RPMI7951 (cell line): ENCODE measurements at places on chromosomes 6 and 20.

DNA sequence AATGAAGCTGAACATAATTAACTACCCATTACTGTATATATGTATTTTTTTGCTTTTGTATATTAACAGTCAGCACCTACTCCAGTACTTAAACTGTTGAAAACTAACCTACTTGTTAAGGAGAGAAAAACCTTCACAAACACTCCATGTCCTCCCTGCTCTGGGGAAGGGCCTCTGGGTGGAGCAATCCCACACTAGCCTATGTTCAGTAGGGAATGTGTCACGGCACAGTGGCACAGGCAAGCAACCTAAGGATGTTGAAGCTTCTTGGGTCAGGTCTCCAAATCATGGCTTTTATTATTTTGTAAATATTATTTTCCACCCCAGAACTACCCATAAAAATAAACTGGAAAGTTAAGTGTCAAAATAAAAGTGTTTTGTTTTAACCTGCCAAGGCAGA is 5.3 kb downstream of the MAN1A1 start:
- no peak for DNase-seq

DNA sequence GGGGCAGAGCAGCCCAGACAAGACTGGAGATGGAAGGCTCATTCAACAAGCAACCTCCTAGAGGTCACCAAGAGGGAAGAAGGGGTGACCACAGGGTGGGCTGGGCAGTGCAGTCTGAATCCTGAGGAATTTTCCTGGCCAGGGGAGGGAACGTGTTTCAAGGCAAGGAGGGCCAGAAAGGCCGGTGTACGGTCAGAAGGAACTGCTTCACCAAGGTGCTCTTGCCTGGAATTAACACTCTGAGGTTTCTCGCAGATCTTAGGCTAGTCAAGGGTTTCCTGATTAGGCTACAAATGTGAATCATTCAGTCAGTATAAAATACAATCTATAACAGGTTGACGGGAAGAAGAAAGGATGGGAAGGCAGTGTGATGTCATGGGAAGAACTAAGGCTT is 199.3 kb downstream of the LRFN2 start:
- no peak for DNase-seq

DNA sequence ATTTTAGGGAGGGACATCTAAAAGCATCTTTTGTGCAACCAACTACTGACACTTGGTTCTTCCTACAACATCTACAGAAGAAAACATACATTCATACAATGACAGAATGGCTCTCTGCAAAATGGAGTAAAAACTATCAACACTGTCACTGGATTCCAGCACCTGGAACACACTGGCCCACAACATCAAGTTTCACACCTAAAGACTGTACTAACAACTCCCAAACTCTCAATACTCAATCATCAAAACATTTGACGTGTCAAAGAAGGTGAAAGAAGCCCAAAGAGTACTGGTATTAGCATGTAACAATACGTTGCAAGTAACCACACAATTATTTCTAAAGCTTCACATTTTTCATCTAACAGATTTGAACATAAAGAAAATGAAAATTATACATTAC is 2.1 kb downstream of the CPNE1 start:
- DNase-seq = no peak

- DNase-seq = no peak
Observed at GRCh38 chr20:30168800-30169138, 1088.7 kb upstream of the DEFB115 start.

DNA sequence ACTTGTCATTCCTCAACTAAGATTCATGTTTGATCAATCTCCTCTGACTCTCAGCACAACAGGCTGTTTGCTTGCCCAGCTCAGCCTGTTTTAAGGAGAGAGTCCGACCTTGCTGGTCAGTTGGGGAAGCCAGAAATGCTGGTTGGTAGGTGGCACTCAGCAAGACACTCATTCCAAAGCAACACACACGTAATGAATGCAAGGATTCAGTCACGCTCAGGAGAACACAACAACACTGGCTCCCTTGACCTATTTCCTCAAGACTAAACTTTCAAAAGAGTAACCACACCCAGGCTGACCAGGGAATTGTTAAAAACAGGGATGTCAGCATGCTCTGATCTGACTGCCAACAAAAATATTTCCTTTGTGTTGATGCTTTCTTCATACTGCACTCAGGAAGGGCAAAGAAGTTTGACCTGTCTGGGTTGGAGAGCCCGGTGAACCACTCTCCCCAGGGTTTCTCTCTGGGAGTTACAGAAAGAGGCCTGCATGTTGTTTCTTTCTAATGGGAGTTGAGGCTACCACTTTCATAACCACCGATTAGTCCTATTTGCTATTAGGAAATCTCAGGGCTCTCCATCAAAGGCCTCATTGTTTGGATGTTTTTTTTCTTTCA is 25.6 kb upstream of the PREP start:
- peak; percentile 75 for DNase-seq

DNA sequence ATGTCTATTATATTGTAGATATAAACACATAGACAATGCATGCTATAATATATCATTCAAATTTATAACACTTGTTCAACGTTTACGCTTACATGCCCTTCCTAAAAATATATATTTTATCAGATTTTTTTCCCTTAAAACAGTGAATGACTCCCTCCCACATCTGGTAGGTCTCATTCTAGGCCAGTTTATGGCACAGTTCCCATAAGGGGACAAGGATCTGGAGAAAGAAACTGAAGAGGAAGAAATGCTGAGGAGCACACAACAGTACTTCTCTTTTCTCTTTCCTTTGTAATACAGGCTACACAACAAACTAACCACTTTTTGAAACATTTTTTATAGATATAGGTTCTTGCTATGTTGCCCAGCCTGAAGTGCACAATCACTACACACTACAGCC is 48.6 kb upstream of the RCAN2 start:
- no peak for DNase-seq

DNA sequence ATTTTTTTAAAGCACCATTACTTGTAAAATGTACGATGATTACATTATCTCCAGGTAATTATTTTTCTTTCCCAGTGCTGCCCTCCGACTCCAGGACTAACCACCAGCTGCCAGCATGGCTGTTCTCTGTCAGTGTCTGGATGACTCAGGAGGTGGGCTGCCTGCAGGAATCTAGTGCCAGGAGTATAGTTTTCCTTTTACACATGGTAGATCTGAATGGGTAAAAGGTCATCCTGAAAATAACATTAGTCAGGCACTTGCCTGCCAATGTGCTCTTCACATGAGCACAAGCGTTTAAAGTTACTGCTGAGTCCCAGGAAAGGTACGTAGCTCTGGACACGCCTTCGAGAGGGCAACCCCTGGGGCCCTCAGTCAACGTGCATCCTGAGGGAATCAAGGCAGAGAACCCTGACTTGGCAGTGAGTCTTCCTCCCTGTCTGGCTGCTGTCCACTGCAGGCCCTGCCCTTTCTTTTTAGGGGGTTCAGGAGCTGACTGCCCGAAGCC is 2.4 kb downstream of the DYNLT1 start:
- DNase-seq = peak; percentile 96

GRCh38 chr6:164258421-164258820 is 843.9 kb downstream of the QKI start:
- DNase-seq = no peak

- DNase-seq = peak; percentile 45
Observed at GRCh38 chr6:48834706-48835105, 628.3 kb downstream of the MMUT start.

- DNase-seq = peak; percentile 99
Observed at GRCh38 chr6:136609873-136610706, 59.9 kb upstream of the MAP7 start.

GRCh38 chr20:63025534-63026331 is 19.0 kb upstream of the BHLHE23 start:
- DNase-seq = peak; percentile 49

DNA sequence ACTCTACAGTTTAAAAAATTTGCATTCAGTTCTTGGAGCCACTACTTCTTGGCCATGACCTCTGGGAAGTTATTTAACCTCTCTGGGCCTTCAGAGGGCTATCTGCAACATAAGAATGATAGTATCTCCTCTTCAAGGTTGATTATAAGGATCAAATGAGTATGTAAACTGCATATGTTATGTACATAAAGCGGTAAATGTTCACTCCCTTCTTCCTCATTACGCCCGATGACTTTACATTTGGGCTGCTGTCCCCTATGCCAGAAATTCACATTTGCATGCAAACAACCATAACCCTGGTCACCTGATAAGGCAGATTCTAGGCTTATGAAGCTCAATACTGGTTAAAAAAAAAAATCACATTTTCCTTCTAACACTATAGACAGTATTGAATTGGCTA is 50.4 kb downstream of the ALDH5A1 start:
- no peak for DNase-seq

- peak; percentile 43 for DNase-seq
Observed at GRCh38 chr6:169212436-169212835, 41.2 kb downstream of the THBS2 start.

DNA sequence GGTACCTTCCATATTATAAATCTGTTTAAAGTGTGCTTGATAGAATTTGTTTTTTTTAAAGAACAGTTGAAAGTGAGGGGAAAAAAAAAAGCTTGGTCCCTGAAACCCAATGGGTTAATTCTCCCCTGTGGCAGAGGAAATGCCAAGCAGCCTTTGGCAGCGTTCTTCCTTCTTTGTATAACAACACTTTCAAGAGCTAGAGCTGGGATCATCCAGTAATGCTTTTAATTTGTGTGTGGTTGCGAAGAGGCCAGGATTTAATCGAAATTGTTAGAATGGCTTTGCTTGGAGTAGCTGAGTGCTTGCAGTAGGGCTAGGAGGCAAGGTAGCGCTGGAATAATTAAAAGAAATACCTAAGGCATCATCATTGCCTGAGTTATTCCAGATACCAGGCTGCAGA is 692.0 kb downstream of the DHX35 start:
- no peak for DNase-seq

DNA sequence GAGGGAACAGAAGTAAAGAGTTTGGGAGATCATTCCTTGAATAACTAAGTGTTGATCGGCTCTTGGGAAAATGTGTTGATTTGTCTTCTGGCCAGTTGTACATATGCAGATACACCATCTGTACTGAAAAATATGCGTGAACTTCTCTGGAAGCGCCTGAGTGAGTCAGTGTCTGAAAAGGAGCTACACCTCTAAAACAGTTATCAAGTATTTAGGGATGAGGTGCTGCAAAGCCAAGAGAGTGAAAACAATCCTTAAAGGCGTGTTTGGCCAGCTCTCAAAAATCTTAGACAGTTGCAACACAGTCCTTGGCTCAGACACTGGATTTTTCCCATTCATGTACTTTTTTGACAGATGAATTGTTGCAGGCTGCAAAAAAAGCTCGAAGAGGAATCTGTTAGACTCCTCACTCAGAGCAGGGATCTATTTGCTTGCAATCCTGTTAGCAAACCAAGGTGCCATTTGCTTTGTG is 61.3 kb downstream of the BMP6 start:
- DNase-seq = no peak

- peak; percentile 4 for DNase-seq
Observed at GRCh38 chr6:135481783-135482369, 15.7 kb downstream of the AHI1 start.

DNA sequence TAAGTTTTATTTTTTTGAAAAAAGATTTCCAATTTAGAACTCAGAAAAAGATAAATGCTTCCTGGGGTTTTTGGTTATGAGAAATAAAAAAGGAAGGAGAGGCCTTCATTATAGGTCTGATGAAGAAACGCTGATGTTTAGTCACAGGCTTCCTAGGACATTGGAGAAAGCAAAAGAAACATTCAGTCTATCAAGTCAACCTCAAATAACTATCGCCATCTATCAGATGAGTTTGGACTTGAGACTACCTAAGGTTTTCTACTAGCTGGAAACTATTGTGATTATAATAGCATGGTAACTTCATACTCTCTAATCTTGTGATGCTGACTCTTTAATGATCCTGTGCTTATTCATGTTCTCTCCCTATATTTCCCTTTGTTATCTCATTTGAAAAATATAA is 171.3 kb downstream of the TPBG start:
- DNase-seq = peak; percentile 26

- no peak for DNase-seq
Observed at GRCh38 chr20:58593880-58594638, 57.0 kb upstream of the STX16 start.

GRCh38 chr6:72913797-72914196 is 291.9 kb downstream of the KCNQ5 start:
- no peak for DNase-seq

DNA sequence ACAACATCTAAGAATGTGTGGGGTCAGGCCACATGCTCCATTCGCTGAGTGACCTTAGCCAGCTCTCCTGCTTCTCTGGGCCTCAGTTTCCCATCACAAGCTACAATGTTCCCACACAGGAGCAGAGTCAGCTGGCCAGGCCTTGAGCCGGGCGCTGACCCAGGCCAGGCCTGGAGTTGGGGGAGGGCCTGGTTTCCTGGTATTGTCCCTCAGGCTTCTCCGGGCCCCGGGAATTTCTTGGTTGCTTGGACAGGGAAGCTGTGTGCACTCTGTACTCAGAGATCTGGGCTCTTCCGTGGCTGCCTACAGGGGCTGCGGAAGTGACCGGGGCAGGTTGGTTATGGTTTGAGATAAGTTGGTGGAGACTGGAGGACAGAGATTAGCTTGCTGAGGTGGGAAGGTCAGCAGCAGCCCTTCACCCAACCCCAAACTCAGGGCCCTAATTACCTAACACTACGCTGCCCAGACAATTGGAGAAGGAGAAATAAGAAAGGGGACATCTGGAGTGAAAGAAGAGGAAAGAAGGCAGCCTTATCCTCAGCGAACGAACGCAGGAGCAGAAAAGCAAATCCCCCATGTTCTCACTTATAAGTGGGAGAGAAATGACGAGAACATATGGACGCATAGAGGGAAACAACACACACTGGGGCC is 6.2 kb downstream of the TGM2 start:
- DNase-seq = no peak

DNA sequence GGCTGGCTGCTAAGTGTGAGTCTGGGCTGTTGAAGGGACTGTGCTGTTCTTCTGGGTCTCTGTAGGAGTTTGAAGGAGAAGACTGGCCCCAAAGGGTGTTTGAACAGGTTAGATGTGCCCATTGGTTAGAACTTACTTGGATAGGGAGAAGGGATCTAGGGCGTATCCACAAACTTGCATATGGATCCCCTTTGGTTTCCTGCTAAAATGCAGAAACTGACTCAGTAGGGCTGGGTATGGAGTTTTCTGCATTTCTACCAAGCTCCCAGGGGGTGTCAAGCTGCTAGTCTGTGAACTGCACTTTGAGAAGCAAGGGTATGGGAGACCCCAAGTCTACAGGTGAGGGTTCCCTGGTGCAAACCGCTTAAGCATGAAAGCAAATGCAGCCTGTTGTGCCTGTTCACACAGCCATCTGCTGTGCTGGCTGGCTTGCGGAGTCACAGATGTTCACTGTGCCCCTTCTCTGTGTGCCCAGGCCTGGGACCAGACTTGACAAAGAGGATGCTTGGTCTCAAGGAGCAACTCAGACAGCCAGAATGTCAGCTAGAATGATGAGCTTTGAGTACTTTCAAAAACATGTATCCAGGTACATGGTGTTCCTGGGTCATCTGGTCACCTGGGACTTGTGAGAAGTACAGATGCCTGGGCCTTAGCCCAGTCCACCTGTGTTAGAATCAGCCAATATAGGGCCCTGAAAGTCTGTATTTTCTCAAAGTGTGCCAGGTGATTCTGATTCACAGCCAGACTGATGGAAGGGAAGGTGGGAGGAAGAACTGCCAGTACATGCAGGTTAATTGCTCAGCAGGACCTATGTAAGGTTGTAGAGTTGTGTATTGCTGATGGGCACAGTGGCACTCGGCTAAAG is 7.4 kb downstream of the PPP1R16B start:
- DNase-seq = no peak

- no peak for DNase-seq
Observed at GRCh38 chr20:2874456-2874855, 1.2 kb downstream of the PTPRA start.

GRCh38 chr20:15555913-15556312 is 1017.3 kb downstream of the KIF16B start:
- DNase-seq = no peak
